H1 (cell line): ENCODE measurements at places on chromosomes 2 and 18. TPM values are rescaled to one million over a fixed set of nuclear protein-coding genes. Genes with fewer than 3 reads are reported as not detected.

Gene MEIS1
- polyA plus RNA-seq: 0.17 and 0.30 TPM in 2 replicates

Gene SERPINB10
- not detected in 2 replicates for polyA plus RNA-seq

Gene THUMPD2
- polyA plus RNA-seq: 3.8 and 8.6 TPM in 2 replicates

Gene C1QL2
- polyA plus RNA-seq: 0.80 and 1.3 TPM in 2 replicates

Gene C2orf74
- polyA plus RNA-seq: 1.7 and 2.6 TPM in 2 replicates

Gene FSHR
- 0.06 TPM in 1 of 2 replicates, not detected in the other for polyA plus RNA-seq

Gene SIX3
- 0.02 and 0.52 TPM in 2 replicates for polyA plus RNA-seq

Gene GALNT13
- 1.4 and 3.2 TPM in 2 replicates for polyA plus RNA-seq

Gene GTF2A1L
- 0.18 and 0.20 TPM in 2 replicates for polyA plus RNA-seq

Gene EGR4
- 0.08 TPM in 1 of 2 replicates, not detected in the other for polyA plus RNA-seq

Gene EVX2
- polyA plus RNA-seq: not detected in 2 replicates

Gene ALPP
- 0.15 and 0.20 TPM in 2 replicates for polyA plus RNA-seq

Gene ANTXR1
- polyA plus RNA-seq: 14.5 and 15.8 TPM in 2 replicates

Gene PRSS56
- 0.03 and 0.11 TPM in 2 replicates for polyA plus RNA-seq

Gene TSHZ1
- 0.03 and 0.06 TPM in 2 replicates for polyA plus RNA-seq

Gene GYPC
- 53.6 and 55.1 TPM in 2 replicates for polyA plus RNA-seq

Gene AGXT
- 0.03 TPM in 1 of 2 replicates, not detected in the other for polyA plus RNA-seq

Gene CHCHD5
- polyA plus RNA-seq: 71.5 and 95.9 TPM in 2 replicates

Gene ME2
- polyA plus RNA-seq: 31.0 and 54.7 TPM in 2 replicates

Gene LRP1B
- 0.03 and 0.08 TPM in 2 replicates for polyA plus RNA-seq

Gene PCARE
- not detected in 2 replicates for polyA plus RNA-seq

Gene BCL11A
- 11.9 and 12.2 TPM in 2 replicates for polyA plus RNA-seq

Gene PTPRM
- polyA plus RNA-seq: 5.6 and 7.0 TPM in 2 replicates

Gene KCNG2
- 0.71 and 0.74 TPM in 2 replicates for polyA plus RNA-seq

Gene PROKR1
- polyA plus RNA-seq: 1.3 and 1.8 TPM in 2 replicates

Gene TNFRSF11A
- 8.1 and 8.7 TPM in 2 replicates for polyA plus RNA-seq

Gene KLHL14
- 1.1 and 1.4 TPM in 2 replicates for polyA plus RNA-seq

Gene DIS3L2
- polyA plus RNA-seq: 11.5 and 19.0 TPM in 2 replicates

Gene MERTK
- polyA plus RNA-seq: 5.8 and 6.5 TPM in 2 replicates

Gene DPP10
- 2.0 and 3.3 TPM in 2 replicates for polyA plus RNA-seq

Gene CFC1
- polyA plus RNA-seq: 0.14 and 0.49 TPM in 2 replicates

Gene IL1RL2
- not detected in 2 replicates for polyA plus RNA-seq
